Activated CD4-positive, alpha-beta T cell treated with anti-CD3 and anti-CD28 coated beads for 1 hour (primary cell): ENCODE measurements at places on chromosomes 3 and 15.

DNA sequence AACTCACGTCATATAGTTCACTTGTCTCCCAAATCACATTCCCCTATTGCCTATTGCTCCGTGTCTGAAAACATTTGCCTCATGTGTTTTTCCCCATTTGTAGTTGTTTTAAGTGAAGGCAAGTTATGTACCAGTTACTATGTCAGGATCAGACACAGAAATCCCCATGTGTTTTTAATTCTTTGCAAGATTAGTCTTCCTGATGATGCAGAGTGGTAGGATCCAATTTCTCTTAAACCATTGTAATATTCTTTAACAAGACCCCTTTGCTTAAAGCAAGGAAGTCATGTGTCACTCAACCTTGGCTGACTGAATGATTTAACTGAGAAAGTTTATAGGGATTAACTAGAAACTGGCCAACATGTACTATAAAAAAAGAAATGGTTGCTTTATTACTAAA is 164.4 kb downstream of the OPA1 start:
- no peak for DNase-seq

DNA sequence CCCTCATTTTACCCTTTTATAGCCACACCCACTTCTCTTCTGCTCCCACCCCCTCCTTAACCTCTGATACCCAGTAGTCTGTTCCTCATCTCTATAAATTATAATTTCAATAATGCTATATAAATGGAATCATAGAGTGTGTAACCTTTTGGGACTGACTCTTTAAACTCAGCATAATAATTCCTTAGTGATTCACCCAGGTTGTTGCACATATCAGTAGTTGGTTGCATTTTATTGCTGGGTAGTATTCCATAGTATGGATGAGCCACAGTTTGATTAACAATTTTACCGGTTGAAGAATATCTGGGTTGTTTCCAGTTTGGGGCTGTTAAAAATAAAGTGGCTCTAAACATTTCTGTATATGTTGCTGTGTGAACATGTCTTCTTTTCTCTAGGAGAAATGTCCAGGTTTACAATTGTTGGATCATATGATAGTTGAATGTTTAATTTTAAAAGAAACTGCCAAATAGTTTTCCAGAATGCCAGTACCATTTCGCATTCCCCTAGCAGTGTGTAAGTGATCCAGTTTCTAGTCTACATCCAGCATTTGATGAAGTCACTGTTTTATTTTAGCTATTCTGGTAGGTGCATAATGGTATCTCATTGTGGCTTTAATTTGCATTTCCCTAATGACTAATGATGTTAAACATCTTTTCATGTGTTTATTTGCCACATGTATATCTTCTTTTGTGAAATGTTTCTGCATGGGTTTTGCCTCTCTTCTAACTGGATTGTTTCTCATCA is 68.5 kb downstream of the VPS8 start:
- no peak for DNase-seq

- no peak for DNase-seq
Observed at GRCh38 chr15:93458597-93458996, 369.6 kb upstream of the RGMA start.

GRCh38 chr3:139830817-139831216 is 104.2 kb upstream of the CLSTN2 start:
- no peak for DNase-seq

- DNase-seq = no peak
Observed at GRCh38 chr3:149589332-149589731, 68.5 kb downstream of the WWTR1 start.

DNA sequence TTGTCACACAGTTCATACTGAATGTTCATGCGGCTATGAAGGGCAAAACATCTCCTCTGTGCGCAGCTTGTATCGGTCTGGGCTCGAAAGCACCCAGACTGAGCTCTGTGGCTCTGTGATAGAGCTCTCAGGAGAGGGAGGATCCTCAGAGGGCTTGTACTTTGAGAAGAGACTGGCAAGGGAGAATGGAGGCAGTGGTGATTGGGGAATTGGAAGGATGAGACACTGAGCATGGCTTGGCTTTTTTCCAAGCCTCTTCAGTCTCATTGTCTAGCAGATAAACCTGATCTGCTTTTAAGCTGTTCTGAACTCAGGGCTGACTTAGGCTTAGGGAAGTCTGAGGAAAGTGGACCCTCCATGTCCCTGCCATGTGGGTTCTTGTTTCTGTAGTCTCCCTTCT is 43.0 kb downstream of the RAD54L2 start:
- DNase-seq = no peak

GRCh38 chr3:66463730-66464511 is 36.9 kb downstream of the LRIG1 start:
- no peak for DNase-seq

DNA sequence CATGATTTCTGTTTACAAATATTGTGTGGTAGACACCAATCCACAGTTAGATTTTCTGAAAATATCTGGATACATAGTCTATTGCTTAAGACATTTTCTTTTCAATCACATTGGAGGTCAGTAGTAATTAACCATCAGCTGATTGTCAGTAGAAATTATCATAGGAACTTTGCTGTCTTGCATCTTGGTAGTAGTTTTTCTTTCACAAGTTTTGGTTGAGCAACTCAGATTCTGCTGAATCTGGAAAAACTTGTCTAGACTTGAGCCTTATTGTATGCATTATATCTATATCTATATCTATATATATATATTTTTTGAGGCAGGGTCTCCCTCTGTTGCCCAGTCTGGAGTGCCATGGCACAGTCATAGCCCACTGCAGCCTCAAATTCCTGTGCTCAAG is 4.0 kb downstream of the RAB11A start:
- DNase-seq = no peak
